ENCODE measurements at places on chromosomes 13 and 19. TPM values are rescaled to one million over a fixed set of nuclear protein-coding genes. Genes with fewer than 3 reads are reported as not detected.

FRY gene
- total RNA-seq: 0.27 TPM

GRCh38 chr19:7272856-7273578, 21.2 kb downstream of the INSR start:
- no peak for DNase-seq

DNA sequence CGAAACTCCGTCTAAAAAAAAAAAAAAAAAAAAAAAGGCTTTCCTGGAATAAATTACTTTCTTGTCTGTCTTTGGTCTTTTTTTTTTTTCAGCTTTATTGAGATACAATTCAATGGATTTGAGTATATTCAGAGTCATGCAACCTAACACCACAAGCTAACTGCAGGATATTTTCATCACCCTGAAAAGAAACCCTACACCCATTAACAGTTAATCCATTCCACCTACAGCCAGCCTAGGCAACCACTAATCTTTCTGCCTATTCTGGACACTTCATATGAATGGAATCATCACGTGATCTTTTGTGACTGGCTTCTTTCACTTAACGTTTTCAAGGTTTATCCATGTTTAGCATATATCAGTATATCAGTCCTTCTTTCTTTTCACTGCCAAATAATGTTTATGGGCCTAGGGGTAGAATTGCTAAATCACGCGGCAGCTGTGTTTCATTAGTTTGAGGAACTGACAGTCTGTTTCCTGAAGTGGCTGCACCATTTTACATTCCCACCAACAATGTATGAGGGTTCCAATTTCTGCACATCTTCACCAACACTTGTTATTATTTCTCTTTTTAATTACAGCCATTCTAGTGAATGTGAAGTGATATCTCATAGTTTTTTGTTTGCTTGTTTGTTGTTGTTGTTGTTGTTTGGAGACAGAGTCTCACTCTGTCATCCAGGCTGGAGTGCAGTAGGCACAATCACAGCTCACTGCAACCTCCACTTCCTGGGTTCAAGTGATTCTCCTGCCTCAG, 19.9 kb downstream of the LRFN3 start:
- no peak for DNase-seq

DCT gene
- 0.29 TPM for total RNA-seq

GRCh38 chr19:48639483-48640375, 2.5 kb upstream of the DBP start:
- no peak for DNase-seq

- no peak for DNase-seq
Measured at GRCh38 chr13:97464561-97464960, 30.6 kb downstream of the RAP2A start.

GRCh38 chr19:42229301-42229854, 9.3 kb downstream of the ZNF526 start:
- no peak for DNase-seq

All from Daoy (cell line).